ENCODE measurements at places on chromosomes 5 and 9. TPM values are rescaled to one million over a fixed set of nuclear protein-coding genes. Genes with fewer than 3 reads are reported as not detected.

Gene GKAP1
- total RNA-seq = 158 TPM

Gene GAPVD1
- total RNA-seq = 82.3 TPM

Gene DPP7
- total RNA-seq = 207 TPM

Gene TAF11L10
- total RNA-seq = not detected

Gene ATP10B
- 0.63 TPM for total RNA-seq

Gene ANKRD31
- total RNA-seq = 10.3 TPM

DNA sequence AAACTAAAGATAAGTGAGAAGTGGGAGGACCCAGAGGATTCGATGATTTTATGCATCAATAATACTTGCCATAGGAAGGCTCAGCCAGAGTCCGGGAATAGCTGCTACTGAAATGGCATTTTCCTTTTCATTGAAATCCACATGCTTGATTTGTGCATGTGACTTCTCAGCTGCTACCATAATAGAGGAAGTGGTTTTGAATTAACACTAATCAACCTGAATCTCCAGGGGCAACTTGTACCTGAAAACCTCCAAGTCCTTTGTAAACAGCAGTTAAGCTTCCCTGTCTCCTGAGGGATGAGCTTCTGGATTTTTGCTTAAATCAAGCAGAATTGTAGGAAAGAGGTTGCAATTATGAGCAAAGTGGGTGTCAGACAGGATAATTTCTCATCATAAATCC is 124.9 kb downstream of the PPP2R2B start:
- H3K4me1 ChIP-seq = no peaks in the 10 kb centered on the region
- no peak overlapping the region for H3K4me3 ChIP-seq
- DNase-seq = no peak
- H3K27ac ChIP-seq = no peak overlapping the region

GRCh38 chr5:1521671-1522600 is 1.8 kb downstream of the LPCAT1 start:
- H3K36me3 ChIP-seq = no peaks in the 10 kb centered on the region
- no peak overlapping the region for H3K4me3 ChIP-seq
- H3K4me1 ChIP-seq = peaks cover 17% of the 10 kb centered on the region
- peak; percentile 13 for DNase-seq
- H3K27me3 ChIP-seq = no peaks in the 10 kb centered on the region

DNA sequence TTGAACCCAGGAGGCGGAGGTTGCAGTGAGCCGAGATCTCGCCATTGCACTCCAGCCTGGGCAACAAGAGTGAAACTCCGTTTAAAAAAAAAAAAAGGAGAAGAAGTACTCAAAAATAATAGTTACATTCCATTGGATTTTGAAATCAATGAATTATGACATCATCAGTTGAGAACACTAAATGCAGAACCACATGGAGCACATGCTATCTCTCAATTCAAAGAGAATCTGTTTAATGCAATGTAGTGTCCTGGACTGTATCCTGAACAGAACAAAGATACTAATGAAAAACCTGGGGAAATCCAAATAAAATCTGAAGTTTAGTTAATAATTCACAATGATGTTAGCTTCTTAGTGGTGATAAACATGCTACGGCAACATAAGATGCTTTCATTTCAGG is 20.3 kb downstream of the CDC14B start:
- no peaks in the 10 kb centered on the region for H3K27me3 ChIP-seq
- H3K4me3 ChIP-seq = no peak overlapping the region
- no peaks in the 10 kb centered on the region for H3K4me1 ChIP-seq
- no peak for DNase-seq

GRCh38 chr5:6302684-6303083 is 75.7 kb downstream of the MED10 start:
- H3K4me3 ChIP-seq = no peak overlapping the region
- DNase-seq = no peak
- H3K27ac ChIP-seq = no peak overlapping the region

GRCh38 chr9:95189251-95190098 is 128.0 kb downstream of the FANCC start:
- H3K4me3 ChIP-seq = no peak overlapping the region
- H3K36me3 ChIP-seq = no peaks in the 10 kb centered on the region
- peaks cover 21% of the 10 kb centered on the region for H3K4me1 ChIP-seq
- DNase-seq = peak; percentile 70

- DNase-seq = no peak
- H3K4me3 ChIP-seq = no peak overlapping the region
- H3K27me3 ChIP-seq = no peaks in the 10 kb centered on the region
- H3K4me1 ChIP-seq = no peaks in the 10 kb centered on the region
These were observed 324.5 kb upstream of the PTGER4 start for GRCh38 chr5:40355181-40355580.

DNA sequence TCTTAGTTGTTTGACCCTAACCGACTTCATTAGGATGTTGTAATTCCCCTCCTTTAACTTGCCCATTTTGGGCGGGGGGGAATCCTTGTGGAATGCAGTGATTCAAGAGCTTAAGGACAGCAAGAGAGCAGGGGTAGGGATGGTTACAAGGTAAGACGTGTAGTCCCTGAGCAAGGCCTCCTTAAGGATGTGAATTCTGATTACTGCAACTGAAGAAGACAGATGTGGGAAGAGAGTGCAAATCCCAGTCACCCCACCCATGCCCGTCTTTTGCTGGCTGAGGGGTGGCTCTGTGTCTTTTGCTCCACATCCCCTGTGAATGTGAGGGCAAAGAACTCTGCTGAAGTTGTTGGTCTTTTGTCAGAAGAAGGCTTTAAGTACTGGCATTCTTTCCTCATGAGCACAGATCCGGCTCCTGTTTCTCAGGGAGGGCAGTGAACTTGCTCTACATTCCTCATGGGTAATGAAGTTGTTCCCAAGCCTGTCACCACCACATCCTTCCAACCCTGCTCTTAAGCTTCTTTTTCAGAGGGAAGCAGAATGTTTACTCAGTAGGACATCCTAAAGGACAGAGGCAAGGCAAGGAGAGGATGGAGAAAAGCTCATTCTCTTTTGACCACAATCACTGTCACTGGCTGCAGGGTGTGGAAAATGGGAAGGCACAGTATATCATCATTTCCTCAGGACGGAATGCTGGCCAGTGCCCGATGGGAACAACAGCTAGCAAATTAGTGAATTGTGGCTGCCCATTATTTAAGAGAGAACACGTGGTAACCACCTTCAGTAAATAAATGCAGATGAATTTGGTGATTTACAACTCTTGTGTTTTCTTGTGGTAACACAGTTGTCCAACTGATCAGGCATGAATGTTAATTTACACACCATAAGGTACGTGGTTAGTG is 61.5 kb downstream of the RAI14 start:
- H3K36me3 ChIP-seq = no peaks in the 10 kb centered on the region
- DNase-seq = no peak
- no peak overlapping the region for H3K4me3 ChIP-seq
- no peaks in the 10 kb centered on the region for H3K4me1 ChIP-seq

Data from testis (tissue), 5 donors.